ENCODE measurements at places on chromosomes 12 and 14. TPM values are rescaled to one million over a fixed set of nuclear protein-coding genes. Genes with fewer than 3 reads are reported as not detected.

Gene VPS29
- 45.0 TPM for total RNA-seq

Gene BRMS1L
- 3.4 TPM for total RNA-seq

Gene BCL11B
- under 0.01 TPM for total RNA-seq

Gene KRT72
- not detected for total RNA-seq

Gene FITM1
- total RNA-seq, result 0.20 TPM

Gene A2ML1
- 0.07 TPM for total RNA-seq
